Right ventricle myocardium inferior (tissue), 1 donor: ENCODE measurements at places on chromosomes 16 and 17.
A peak's percentile ranks its signal among the peaks of the same experiment; 100 is the strongest.

DNA sequence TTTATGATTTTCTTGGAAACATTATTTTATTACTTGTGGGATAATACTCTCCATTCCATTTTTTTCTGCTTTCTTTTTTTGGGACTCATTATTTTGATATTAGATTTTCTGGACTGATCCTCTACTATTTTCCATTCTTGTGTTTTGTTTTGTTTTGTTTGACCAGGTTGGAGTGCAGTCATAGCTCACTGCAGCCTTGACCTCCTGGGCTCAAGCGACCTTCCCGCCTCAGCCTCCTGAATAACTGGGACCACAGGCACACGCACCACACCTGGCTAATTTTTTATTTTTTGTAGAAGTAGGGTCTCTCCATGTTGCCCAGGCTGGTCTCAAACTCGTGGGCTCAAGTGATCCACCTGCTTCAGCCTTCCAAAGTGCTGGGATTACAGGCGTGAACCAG, 44.1 kb downstream of the RBBP6 start:
- DNase-seq: no peak

DNA sequence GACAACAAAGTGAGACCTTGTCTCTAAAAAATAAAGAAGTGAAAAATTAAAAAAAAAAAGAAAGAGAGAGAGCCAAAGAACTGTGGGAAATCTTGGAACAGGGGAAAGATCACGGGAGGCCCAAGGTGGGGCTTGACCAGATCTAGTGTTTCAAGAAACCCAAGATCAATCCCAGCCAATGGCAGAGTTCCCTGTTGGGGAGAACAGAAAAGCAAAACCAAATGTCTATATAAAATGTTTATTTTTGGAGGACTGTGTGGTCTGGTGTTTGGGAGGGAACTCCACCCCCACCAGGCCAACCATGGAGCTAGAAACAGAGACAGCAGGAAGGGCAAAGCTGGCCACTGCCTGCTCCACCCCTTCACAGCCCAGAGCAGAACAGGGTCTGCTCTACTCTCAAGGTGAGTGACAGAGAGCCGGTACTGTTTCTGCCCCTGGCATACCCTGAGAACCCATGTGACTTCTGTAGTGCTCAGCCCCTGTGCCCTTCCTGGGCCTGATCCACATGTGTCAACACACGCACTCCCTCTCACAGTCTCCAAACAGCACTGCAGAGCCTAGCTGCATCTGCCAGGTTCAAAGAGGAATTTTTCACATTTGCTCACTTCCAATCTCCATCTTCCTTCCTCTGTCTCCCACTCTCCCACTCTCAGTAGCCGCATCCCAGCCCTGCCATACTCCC, 3.7 kb downstream of the TMEM101 start:
- no peak for DNase-seq

DNA sequence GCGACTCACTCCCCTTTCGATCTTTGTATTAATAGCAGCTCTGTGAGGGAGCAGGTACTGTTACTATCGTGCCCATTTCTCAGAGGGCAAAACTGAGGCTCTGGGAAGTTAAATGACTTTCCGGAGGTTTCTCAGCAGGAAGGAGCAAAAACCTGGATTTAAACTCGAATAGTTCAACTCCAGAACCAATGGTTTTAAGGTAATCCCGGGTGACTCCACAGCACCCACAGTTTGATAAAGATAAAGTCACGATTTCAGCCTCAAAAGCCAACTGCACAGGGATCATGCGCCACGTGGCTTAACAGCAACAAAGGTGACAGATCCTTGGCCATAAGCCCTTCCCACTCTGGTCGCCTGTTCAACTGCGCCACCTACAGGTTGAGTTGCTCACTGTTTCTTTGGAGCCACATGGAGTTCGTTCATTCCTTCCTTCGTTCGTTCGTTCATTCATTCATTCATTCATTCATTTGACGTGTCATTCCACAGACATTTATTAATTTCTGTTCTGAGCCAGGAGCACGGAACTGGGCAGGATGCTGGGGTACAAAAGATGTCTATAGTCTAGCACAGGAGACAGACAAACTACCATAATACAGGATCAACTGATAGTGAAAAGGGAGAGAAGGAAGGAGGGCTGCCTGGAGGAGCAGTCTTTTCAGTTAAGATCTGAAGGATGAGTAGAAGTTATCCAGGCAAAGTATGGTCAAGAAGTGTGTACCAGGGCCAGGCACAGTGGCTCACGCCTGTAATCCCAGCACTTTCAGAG, 134.8 kb downstream of the HS3ST2 start:
- peak; percentile 72 for DNase-seq

- no peak for DNase-seq
Measured at GRCh38 chr16:117379-118365, 20.8 kb downstream of the NPRL3 start.

GRCh38 chr17:70242781-70243437, 73.6 kb downstream of the KCNJ2 start:
- no peak for DNase-seq

DNA sequence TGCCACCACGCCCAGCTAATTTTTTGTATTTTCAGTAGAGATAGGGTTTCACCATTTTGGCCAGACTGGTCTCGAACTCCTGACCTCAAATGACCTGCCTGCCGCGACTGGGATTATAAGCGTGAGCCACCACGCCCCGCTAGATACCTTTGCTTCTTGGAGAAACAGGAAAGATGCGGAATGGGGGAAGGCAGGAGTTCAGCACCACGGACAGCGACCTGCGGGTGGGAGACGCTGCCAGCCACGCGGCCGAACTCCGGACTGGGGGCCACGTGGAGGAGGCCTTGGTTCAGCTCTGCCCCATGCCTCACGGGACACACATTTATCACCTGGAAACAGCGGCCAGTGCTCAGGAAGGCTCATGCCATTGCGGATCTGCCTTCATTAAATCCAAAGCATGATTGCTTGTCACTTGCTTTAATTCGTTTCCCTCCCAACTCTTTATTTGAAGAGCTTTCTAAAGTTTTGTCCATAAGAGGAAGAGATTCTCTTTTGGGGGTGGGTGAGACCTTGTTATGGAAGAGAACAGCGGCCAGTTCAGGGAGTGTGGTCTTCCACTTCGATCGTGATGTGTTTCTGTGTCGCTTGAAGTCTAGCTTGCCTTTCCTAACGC, 219.9 kb downstream of the ENGASE start:
- DNase-seq: no peak

DNA sequence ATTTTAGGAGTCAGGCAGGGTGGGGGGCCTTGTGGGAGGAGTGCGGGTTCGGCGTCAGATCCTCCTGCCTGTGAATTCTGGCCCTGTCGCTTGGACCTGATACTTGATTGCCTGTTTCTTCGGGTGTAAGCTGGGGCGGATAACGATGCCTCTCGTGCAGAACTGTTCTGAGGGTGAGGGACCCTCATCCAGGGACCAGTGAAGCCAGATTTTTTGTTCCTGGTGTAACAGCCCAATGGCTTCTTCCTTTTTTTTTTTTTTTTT, 1.3 kb downstream of the TBCD start:
- DNase-seq: no peak

DNA sequence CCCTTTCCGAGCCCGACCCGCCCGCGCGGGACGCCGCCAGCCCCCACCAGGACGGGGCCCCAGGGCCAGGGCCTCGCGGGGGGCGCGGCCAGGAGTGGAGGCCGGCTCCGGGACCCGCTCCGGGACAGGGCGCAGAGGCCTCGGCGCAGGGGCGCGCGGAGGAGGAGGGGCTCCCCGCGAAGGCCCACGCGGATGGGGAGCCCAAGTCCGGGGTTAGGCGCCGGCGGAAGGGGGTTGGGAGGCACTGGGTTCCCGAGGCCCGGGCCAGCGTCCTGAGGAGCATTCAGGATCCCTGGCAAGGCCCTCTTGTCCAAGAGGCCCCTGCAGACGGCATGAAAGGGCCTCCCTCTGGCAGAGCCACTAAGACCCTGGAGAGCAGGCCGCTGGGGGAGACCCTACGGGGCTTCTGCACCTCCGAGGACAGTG, 57.8 kb upstream of the CIBAR2 start:
- no peak for DNase-seq

- no peak for DNase-seq
Measured at GRCh38 chr17:27947005-27947406, 53.8 kb upstream of the LYRM9 start.

DNA sequence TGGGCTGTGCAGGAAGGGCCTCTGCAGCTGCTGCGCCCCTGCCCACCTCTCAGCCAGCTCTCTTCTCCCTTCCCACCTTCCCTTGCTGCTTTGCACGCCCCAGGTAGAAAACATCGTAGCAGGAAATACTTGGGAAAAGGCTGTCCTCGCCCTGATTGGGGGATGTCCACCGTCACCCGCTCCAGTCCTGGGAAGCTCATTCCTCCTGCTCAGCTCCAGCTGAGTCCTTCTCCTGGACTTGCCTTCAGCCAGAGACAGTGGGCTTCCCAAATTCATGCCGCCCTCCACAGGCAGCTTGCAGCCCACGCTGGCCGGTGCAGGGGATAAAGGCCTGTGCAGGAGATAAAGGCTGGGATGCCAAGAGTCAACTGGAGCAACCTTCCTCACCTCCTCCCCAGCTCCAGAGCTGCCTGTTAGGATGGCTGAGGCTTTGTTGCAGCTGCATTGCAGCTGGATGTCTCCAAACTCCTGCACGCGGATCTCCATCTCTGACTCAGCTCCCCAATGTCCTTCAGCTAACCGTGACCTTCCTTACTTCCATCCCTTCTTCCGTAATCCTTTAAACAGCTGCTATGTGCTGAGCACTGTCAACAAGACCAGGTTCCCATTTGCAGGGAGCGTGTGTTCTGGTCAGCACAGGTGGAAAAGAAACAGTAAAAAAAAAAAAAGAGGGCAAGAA, 402.0 kb upstream of the TNRC6C start:
- DNase-seq: peak; percentile 25

GRCh38 chr16:88394426-88394825, 11.7 kb downstream of the ZNF469 start:
- no peak for DNase-seq

GRCh38 chr16:86534779-86535615, 20.0 kb downstream of the MTHFSD start:
- DNase-seq: no peak

DNA sequence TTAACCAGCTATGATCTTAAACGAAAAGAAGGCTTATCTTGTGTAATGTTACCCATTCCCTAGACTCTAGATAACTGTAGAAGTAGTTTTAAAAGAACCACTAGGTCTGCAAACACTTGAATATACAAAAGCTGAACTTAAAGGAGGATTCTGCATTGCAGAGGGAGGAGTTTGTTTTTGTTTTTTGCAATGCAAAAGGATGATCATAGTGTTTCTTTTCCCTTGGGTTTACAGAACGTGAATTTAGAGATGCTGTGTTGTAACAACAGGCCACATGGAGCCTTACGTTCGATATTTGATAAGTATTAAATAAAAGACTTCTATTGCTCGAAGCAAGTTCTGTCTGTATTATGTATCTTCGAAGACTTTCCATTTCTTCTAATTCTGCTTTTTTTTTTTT, 77.6 kb downstream of the CHD9 start:
- DNase-seq: no peak

DNA sequence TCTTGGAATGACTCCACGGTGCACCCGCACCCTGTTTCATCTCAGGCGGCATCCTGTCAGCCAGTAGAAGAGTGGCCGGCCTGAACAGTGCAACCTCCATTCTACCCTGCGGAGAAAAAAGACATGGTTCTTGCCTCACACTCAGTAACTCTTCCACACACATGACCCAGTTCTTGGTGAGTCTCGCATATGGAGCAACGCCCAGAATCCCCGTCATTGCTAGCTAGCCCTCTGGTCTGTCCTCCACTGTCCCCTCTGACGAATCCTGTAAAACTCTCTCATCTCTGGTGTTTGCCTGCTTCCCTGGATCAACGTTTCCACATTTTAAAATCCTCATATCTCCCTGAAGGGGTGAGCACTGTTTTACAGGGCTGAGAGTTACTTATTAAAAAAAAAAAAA, 4.2 kb upstream of the RDM1 start:
- no peak for DNase-seq

DNA sequence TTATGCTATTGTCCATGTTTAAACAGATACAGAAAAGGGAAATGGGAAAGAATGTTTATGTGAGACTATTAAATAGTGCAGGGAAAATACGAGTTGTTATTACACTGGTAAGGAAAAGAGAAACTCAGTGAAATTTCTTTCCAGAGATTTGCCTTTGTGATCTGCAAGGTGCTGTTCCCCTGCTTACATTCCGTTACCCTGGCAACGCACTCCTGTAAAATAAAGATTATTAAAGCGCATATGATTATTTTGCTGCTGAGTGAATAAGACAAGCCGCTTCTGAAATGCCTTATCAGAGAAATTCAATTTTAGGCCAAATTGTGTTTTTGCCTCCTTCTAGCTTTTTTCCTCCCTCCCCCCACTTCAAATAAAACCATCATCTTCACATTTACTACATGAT, 328.6 kb upstream of the PMFBP1 start:
- no peak for DNase-seq

- DNase-seq: peak; percentile 72
Measured at GRCh38 chr16:22092143-22092933, at the start of gene VWA3A. Gene VWA3A (plus strand): TSS chr16:22092541. CDS start chr16:22092638, 97 bp downstream.

- no peak for DNase-seq
Measured at GRCh38 chr17:38656959-38657823, 17.6 kb downstream of the EPOP start.

- DNase-seq: no peak
Measured at GRCh38 chr16:86319585-86320236, 190.6 kb upstream of the FOXF1 start.

GRCh38 chr17:21452377-21453143, 76.4 kb downstream of the KCNJ12 start:
- DNase-seq: no peak

DNA sequence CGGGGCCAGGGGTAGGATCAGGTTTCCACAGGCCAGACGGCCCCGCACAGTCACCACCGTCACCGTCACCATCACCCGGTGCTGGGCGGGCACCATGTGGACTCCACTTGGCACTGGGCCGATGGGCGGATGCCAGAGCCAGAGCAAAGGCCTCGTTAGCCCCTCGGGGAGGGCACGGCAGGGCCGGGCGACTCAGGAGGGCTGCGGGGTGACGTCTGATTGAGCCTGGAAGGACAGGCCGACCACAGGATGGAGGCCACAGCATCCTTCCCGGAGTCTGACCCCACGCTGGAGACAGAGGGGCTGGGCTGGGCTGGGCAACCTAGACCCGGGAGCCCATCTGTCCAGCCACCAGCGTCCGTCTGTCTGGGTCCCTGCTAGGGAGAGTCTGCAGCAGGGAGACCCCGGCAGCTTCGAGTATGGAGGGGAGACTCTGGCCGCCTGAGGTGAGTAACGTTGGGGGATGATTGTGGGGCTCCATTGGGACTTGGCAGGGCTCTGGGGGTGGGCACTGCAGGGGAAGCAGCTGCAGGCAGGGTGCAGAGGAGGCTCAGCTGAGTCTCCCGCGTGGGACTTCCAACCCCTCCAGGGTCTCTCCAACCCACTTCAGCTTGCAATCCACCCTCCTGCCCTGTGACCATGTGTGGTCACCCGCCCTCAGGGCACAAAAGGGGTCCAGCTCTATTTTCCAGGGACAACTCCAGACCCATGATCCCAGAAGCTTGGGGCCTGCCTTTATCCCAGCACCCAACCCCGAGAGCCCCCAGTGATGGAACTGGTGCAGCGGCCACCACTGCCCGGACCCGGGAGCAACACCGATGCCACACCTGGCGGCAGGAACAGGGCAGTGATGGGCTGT, 22.6 kb downstream of the SLC25A10 start:
- no peak for DNase-seq

- no peak for DNase-seq
Measured at GRCh38 chr16:20674684-20675487, 22.6 kb downstream of the ACSM1 start.
